ENCODE measurements at places on chromosomes 2 and 18. TPM values are rescaled to one million over a fixed set of nuclear protein-coding genes. Genes with fewer than 3 reads are reported as not detected.

DNA sequence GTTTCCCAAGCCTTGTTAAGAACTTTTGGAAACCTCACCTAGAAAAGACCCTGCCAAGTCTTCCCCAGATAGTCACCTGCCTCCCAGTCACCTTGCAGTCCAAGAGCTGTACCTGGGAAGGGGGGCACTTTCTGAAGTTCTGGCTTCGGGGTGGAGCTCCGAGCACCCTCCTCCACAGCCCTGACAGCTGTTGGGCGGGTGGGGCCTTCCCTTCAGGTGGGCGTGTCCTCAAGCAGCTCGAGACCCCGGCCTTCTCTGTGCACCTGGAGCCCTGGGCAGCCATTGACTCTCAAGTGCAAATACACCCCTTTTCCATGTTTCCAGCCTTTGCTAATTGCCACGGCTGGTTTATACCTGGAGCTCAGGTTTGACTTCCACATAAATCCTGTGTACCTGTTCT, 37.0 kb upstream of the IGFBP5 start:
- DNase-seq = no peak

DNA sequence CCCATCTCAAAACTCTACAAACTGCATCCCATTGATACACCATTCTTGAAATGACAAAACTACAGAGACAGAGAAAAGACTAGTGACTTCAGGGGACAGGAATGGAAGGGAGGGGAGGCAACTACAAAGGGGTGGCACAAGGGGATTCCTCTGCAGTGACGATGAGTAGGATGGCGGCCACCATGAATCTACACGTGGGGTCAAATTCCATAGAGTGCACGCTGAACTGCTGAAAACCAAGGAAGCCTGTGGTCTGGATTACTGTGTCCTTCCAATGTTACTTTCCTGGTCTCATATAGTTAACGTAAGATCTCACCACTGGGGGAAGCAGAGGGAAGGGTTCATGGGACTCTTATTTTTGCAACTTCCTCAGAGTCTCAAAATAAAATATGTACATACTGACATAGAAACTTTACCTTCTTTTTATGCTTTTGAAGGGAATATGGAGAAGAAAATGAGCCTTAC, 23.6 kb downstream of the COX7A2L start:
- no peak for DNase-seq

- DNase-seq = no peak
Measured at GRCh38 chr2:19484736-19485135, 126.3 kb upstream of the OSR1 start.

DNA sequence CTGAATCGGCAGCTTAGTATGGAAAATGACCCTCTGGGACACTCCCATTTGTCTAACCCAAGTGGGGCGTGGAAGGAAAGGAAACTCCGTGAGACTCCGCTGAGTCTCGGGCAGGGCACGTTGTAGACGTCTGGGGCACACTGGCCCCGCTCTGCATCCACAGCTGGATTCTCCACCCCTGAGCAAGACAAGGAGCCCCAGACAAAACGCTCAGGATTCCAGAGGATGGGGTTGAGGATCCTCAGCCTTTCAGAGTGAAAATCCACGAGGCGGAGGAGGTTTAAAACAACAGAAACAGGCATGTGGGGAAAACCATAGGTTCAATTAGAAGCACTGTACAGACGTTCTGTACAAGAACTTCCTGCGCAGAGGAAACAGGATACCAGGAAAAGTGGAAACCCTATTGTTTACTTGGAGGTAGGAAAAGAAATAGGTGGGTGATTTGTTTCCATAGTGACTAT, 124.9 kb upstream of the ZNF236 start:
- DNase-seq = no peak

DNA sequence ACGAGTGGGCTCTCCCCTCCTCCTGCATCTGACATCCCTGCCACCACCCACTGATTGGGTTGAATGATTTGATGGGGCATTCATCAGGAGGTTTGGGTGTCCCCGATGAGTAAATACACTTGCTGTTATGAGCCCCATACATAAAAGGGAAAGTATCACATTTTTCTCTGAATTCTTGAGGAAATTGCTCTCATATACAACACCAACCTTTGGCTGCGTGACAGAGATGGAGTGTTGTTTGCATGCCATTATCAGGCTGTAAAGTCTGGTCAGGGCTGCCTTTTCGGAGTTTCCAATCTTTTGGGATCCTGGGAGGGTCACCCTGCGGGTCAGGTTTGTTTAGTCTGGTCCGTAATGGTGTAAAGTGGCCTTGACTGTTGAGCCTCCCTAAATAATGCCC, 227.9 kb upstream of the SPRED2 start:
- DNase-seq = no peak

- no peak for DNase-seq
Measured at GRCh38 chr18:37779220-37779619, 213.6 kb upstream of the CELF4 start.

DNA sequence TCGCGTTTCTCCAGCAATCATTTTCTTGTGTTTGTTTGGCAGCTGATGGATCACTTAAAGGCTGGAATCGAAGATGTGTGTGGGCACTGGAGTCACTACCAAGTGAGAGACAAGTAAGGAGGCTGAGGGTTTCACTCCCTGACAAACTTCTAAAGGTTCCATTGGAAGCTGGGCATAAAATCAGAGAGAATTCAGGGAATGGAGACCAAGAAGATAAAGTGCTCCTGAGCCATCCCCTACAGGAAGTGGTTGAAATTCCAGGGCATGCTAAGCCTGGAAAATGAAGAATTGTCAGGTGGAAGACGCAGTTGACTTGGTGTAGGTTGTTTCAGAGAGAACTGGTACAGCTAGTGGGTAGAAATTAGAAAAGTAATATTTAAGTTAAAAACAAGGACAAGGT, 39.1 kb downstream of the SLC9A4 start:
- DNase-seq = no peak

DNA sequence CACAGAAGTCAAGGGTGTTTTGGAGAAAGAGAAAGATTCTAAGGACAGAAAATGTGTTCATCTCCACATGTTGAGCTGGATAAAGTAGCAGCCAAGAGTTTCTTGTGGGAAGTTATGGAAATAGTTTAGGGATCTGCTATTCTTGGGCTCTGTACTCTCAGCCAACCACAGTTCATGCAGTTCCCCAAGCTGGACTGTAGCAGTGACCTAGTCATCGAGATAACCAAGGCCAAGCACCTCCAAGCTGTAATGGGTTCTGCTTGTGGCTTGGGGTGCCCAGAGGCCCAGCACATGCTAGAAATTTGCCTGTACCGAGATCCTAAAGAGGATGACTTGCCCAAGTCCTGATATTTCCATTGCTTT, 91.9 kb upstream of the RASGRP3 start:
- DNase-seq = no peak

DNA sequence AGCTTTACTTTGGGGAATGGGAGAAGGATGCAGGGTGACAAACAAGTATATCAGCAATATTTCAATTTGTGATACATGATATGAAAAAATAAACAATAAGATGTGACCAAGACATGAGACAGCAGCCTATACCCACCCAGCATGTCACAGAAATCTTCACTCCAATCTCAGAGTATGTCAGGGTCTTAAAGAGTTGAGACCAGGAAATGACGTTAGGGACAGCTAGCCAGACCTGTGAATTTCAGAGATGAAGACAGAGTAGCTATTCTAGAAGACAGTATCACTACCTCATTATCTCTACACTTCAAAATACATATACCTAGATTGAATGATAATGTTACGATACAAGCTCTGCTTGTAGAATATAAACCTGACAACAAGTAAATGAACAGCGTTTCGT, 282.8 kb downstream of the ZEB2 start:
- DNase-seq = no peak

DNA sequence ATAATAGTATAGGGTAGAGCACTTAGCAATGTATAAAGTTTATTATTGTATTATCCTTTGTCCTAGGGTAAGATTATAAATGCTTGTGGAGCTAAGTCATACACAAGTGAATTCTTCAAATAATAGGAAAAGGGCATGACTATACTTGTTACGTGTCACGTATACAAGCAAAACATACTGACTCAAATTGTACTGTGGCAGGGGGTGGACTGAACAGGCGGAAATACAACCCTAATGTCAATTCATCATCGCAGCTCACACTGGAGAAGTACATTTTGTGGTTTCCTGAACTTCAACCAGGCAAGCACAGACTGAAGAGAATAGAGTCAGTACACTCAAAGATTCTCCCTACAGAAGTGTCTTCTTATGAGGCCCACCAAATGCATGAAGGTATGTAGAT, 201.0 kb downstream of the MBD2 start:
- no peak for DNase-seq

GRCh38 chr2:71558300-71559051, 105.1 kb downstream of the DYSF start:
- peak; percentile 87 for DNase-seq

DNA sequence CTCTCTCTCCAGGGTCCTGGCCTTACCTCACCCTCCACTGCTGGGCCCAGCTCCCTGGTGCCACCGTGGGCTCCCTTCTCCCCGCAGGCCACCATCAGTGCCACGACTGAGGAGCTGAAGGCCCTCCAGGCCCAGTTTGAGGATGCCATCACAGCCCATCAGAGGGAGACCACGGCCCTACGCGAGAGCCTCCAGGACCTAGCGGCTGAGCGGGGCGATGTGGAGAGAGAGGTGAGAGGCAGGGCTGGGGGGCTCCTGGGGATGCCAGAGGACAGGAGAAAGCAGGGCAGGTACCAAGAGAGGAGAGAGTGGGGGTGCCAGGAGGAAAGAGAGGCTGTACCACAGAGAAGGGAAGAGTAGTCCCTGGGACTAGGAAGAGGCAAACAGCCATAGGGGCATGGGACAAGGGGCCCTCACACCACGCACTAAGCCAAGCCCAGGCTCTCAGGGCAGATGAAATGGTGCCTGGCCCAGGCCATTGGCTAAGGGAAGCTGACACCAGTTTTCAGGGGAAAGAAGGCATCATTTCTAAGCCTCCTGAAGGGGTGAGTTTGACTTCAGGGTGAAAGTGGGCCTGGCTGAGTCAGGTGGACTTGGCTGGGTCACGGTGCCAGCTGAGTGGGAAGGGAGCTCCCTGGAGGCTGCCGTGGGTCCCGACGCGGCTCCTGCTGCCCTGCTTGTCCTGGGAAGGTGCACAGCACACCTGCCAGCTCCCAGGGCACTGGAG, 39.0 kb upstream of the SNED1 start:
- DNase-seq = no peak

- no peak for DNase-seq
Measured at GRCh38 chr2:26646986-26647672, 6.0 kb upstream of the CIB4 start.

DNA sequence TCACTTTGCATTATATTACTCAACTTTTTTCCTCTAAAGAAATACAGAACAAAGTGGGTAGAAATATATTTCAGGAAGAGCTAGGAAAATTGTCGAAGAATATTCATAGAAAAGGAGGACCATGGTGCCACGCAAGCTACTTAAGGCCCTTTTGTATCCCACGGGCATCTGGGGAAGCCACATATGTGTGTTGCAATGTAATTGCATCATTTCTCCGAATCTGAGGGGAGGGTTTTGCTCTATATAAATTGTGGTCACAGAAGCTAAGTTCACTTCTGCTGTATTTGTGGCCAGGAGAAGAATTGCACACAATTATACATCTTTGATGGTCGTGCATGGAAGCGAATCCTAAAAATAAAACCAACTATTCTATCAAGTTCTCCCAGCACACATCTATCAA, 360.3 kb downstream of the IRS1 start:
- no peak for DNase-seq

DNA sequence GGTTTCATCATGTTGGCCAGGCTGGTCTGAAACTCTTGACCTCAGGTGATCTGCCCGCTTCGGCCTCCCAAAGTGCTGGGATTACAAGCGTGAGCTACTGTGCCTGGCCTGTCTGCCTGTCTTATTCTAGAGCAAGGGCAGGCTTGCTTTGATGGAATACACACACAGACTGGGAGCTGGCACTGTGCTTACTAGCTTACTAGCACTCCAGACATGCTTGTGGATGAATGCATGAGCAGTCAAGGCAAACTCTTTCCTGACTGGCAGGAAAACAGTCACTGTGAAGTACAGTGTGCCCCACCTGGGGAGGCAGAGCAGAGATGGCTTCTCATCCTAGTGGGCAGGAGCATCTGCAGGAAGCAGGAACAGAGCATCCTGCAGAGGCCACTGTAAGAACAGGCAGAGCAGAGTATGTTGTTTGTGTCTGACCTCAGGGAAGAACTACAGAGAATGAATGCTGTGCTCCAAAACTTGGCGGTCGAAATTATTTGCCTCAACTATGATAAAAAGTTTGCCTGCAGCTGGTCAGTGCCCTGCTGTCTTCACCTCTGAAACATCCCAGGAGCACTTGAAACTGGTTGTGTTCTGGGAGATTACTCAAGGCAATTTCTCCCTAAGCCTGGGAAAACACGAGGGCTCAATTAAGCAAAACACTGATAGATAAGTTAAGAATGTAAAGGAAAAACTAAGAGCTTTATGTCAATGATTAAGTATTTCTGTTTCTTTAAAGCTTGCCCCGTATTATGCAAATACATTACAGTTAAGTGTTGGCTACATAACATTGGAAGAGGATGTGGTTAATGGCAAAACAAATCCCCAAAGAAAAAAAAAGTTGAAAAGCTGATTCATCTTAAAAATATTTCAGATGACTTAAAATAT, 102.4 kb downstream of the VAPA start:
- DNase-seq = peak; percentile 77

- DNase-seq = no peak
Measured at GRCh38 chr2:163775304-163775703, 39.5 kb upstream of the FIGN start.

ERBB4 gene
- total RNA-seq = 21.0 TPM

DNA sequence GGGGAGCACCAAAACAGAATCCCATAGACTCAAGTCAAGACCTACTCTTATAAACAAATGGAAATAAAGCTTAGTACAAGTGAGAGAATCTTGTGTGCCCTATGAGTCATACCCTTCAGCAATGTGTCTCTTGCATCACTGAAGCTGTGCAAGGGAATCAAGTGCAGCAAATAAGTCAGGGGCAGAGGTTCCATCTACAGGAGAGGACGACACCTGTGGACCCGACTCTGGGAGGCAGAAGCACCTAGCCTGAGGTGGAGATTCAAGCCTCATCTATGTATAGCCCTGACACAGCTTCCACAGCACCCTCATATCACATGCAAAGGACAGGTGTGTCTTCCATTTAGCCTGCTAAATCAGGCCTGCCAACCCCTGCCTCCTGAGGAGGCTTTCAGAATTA, 298.2 kb downstream of the CNTNAP5 start:
- DNase-seq = no peak

DNA sequence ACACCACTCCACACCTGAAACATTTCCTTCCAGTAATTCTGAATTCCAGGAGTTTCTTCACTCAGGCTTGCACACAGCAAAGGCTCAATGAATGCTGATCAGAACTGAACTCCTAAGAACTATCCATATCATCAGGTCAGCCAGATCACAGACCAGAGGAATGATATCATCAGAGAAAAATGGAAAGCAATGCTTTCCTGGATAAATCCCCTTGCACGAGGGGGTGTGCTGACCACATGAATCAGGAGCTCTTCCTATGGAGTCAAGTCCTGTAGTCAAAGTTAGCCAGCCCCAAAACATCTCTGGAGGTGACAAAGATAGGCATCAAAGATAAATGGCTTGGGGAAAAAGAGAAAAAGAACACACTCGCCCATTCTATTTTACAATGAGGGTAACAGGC, 83.8 kb upstream of the ACVR2A start:
- DNase-seq = no peak

Measured in thyroid gland (tissue), 4 donors.